ENCODE measurements at places on chromosomes 12 and 14.

- no peak for DNase-seq
Measured at GRCh38 chr12:65532764-65533163, 254.3 kb downstream of the MSRB3 start.

GRCh38 chr12:93361151-93361919 is 16.4 kb upstream of the NUDT4 start:
- no peak for DNase-seq

GRCh38 chr12:50546441-50547318 is 41.9 kb downstream of the DIP2B start:
- no peak for DNase-seq

DNA sequence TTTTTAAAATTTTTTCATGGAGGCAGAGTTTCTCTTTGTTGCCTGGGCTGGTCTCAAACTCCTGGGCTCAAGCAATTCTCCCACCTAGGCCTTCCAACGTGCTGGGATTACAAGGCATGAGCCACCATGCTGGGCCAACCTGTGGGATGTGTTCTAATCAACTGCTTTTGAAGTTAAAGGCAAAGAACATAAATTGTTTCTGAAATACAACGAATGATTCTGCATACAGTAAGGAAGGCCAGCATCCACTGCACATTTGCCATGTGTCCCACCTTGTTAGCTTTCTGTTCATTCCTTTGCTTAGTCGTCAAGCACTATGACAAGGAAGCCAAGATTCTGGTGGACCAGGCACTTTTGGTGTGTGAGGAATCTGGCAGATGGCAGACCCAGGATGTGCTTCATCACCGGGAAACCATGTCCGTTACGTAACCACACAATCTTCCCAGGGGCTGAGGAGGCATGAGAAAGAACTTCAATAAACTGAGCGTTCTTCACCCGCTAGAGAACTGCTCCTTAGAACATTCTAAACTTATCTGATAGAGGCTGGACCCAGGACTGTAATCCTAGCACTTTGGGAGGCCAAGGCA is 24.5 kb downstream of the MOK start:
- DNase-seq = peak; percentile 96

- DNase-seq = no peak
Measured at GRCh38 chr12:685388-685787, 22.1 kb upstream of the NINJ2 start.
